ENCODE measurements at places on chromosomes 16 and 17.

DNA sequence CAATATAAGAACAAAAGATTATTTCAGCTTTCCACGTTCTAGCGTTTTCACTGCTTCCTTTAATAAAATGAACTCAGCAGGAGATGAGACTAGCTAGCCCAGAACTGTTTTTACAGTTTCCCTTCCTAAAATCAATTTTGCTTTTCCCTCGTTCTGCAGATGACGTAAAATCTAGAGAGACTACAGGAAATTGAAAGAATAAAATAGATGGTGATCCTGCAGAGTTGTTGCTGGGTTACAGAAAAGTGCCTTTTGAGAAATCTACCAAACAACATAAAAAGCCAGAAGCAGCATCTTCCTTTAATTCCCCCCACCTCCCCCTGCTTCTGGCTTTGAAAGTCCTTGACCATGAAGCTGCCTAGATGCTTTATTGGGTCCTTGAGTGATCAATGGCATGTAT, 96.8 kb upstream of the CLEC3A start:
- no peak for DNase-seq

DNA sequence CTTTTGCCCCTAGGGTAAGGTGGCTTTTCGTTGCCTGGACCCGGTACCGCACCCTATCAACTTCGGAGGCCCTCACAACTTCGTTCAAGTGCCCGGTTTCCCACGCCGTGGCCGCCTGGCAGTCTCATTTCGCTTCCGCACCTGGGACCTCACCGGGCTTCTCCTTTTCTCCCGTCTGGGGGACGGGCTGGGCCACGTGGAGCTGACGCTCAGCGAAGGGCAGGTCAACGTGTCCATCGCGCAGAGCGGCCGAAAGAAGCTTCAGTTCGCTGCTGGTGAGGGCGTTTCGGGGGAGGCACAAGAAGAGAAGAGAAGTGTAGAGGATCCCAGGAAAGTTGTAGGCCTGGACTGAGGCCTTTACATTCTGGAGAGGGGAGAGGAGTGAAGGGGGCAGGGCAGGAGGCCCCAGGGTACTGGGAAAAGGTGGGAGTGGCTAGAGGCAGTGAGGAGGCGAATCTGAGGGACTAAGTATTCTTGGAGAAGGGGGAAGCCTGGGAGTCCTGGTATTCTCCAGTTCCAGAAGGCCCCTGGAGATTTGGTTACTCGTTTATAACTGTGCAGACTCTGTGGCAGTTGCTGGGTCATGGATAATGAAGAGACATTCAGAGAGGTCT, 5.5 kb downstream of the CNTNAP1 start:
- DNase-seq: no peak

DNA sequence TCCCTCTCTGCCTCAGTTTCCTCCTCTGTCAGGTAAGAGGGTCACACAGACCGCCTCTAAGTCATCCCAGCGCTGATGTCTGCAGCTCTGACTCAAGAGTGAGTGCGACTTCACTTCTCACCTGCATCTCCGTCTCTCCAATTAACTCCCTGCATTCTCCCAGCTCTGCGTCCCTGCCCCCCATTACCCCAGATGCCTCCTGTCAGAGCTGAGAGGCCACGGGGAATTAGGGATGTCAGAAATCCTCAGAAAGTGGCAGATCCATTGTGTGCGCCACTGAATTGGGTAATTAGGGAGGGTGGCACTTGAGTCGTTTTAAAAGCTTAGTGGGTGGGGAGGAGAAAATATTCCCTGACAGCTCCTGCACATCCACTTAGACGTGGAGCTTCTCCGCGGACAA, 885.4 kb upstream of the EEF2KMT start:
- no peak for DNase-seq

DNA sequence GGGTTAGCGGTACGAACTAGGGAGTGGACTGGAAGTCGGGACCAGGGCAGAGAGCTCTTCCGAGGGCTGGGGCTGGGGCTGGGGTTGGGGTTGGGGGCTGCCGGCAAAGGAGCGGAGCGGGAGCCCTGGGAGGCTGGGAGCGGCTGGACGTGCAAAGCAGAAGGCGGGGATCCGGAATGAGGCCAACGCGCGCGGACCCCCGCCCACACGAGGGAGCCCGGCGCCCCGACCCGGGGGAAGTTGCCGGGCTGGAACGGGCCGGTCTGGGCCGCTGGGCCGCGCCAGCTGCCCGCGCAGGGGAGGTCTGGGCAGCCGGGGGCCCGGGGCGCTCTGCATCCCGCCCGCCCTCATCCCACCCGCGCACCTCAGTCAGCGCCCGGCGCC, 323 bp downstream of the ST3GAL2 start:
- no peak for DNase-seq

DNA sequence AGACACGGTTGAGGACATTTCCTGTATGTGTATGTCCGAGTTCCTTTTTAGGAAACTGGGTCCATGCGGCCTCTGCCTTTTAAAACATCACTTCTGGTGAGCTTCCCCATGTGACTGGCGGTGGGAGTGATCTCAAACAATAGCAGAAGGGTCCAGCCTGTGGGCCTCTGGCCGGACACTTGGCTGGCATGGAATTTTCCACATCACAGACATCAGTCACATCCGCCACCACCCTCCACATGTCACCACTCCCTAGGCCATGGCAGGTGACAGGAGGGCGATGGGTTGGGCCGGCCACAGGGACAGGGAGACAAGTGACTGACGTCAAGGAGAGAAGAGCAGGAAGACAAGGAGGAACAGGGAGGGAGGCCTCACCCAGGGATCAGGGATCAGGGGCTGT, 83.7 kb downstream of the DNAH17 start:
- no peak for DNase-seq

- DNase-seq: no peak
Observed at GRCh38 chr16:61770301-61770700, 265.9 kb downstream of the CDH8 start.

DNA sequence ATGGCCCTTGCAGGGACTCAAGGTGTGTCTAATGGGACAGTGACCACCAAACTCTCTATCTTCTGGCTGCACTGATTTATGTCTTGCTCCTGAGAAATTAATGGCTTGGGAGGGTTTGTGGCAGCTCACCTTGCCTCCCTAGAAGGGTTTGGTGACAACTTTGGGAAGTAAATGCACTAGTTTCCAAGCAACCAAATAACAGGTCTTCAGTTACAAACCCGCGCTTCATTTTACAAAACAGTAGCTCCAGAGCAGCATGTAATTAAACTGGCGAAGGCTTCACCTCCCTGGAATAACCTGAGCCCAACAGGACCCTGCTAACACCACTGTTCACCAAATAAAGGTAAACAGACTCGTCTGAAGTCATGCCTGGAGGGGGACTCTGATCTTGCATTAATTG, 318.3 kb downstream of the SLC39A11 start:
- peak; percentile 72 for DNase-seq

- DNase-seq: no peak
Observed at GRCh38 chr16:19213885-19214284, 45.8 kb downstream of the SYT17 start.

- no peak for DNase-seq
Observed at GRCh38 chr17:67570797-67571196, 146.9 kb upstream of the NOL11 start.

DNA sequence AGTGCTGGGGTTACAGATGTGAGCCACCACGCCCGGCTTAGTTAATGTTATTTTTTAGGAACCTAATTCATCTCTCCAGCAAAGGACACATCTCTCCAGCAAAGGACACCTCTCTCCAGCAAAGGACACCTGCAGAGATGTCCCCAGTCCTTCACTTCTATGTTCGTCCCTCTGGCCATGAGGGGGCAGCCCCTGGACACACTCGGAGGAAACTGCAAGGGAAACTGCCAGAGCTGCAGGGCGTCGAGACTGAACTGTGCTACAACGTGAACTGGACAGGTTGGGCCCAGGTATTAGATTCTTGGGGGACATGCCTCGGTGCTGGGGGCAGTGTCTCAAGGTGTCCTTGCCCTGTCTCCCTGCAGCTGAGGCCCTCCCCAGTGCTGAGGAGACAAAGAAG, 4.7 kb downstream of the PFAS start:
- DNase-seq: no peak

DNA sequence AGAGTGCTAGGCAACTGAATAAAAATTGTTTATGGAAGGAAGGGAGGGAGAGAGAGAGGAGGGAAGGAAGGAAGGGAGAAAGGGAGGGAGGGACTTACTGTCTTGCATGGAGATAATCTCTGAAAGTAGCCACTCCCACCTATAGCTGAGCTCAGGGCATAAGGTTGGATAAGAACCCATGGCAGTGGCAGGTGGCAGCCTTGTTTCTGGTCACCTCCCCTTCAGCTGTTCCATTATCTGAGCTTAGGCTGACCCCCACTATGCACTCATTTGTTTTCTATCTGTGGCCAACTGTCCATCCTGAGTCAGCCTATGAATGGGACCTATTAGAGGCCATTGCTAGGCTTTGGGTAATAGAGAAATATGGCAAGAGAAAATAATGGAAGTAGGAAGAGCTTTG, 25.3 kb upstream of the MTMR4 start:
- no peak for DNase-seq

DNA sequence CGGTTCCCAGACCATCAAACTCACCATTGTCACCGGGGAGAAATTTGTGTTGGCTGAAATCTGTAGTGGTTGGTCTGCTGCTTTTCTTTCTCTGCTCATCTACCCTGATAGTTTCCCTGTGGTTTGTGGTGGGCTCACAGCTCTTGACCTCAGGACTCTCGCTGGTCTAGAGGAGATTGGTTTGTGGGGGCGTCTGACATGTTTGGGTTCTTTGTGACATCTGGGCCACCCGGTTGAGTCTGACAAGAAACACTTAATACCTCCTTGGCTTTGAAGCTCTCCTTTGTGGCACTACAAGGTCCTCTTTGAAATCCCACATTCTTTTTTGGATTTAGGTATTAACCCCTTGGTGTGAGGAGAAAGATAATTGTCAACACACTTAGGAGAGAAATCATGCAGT, 662.0 kb downstream of the WWOX start:
- DNase-seq: no peak

- no peak for DNase-seq
Observed at GRCh38 chr16:80176114-80176513, 364.7 kb upstream of the DYNLRB2 start.

- DNase-seq: no peak
Observed at GRCh38 chr17:39968761-39969160, 6.0 kb downstream of the GSDMA start.

DNA sequence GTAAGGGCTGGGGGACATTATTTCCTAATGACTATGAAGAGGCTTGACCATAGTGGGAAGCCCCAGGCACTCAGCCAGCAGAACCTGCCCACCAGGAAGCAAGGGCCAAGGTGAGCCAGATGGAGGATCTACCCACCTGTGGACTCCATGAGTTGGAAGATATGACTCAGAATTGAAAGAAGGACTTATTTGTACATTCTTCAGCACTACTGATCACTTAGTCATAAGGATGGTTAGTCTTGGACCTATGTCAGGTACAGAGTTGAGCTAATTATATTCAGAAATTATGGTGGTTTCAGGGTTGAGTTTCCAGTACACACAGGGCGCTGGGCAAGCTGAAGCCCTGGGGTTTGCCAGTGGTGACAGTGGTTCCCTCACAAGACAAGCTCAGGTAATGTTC, 24.0 kb upstream of the GRIN2A start:
- DNase-seq: no peak

DNA sequence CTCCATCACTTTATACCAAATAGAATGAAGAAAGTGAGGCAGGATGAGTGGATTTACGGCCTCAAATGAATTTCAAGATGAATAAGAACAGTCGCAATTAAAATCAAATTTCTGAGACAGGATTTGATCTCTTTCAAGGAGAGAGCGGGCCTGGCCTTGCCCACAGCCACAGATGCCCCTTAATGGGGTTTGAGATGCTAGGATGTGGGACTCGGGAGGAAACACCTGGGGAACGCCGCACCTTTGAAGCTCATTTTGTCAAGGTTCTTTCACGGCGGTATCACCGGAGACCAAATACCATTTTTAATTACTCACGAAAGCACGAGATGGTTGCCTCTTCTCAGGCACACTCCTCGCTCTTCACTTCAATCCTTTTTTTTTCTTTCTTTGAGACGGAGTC, 178.1 kb upstream of the SDK2 start:
- no peak for DNase-seq
